Esophagus muscularis mucosa (tissue), 4 donors: ENCODE measurements at places on chromosomes 2 and 18. TPM values are rescaled to one million over a fixed set of nuclear protein-coding genes. Genes with fewer than 3 reads are reported as not detected.

- DNase-seq = no peak
- no peaks in the 10 kb centered on the region for H3K4me1 ChIP-seq
- H3K27ac ChIP-seq = no peak overlapping the region
- H3K4me3 ChIP-seq = no peak overlapping the region
Measured at GRCh38 chr2:79750321-79750720, 237.5 kb downstream of the CTNNA2 start.

- peaks cover 58% of the 10 kb centered on the region for H3K36me3 ChIP-seq
- H3K27me3 ChIP-seq = no peaks in the 10 kb centered on the region
- DNase-seq = no peak
- peaks cover 16% of the 10 kb centered on the region for H3K4me1 ChIP-seq
- no peak overlapping the region for H3K4me3 ChIP-seq
- no peak overlapping the region for H3K27ac ChIP-seq
Measured at GRCh38 chr2:152615177-152615576, 102.1 kb downstream of the PRPF40A start.

NTSR2 gene
- total RNA-seq = not detected

ANKRD30BL gene
- total RNA-seq = not detected
